Retina (tissue), 1 donor: ENCODE measurements at places on chromosomes 1 and 21.

DNA sequence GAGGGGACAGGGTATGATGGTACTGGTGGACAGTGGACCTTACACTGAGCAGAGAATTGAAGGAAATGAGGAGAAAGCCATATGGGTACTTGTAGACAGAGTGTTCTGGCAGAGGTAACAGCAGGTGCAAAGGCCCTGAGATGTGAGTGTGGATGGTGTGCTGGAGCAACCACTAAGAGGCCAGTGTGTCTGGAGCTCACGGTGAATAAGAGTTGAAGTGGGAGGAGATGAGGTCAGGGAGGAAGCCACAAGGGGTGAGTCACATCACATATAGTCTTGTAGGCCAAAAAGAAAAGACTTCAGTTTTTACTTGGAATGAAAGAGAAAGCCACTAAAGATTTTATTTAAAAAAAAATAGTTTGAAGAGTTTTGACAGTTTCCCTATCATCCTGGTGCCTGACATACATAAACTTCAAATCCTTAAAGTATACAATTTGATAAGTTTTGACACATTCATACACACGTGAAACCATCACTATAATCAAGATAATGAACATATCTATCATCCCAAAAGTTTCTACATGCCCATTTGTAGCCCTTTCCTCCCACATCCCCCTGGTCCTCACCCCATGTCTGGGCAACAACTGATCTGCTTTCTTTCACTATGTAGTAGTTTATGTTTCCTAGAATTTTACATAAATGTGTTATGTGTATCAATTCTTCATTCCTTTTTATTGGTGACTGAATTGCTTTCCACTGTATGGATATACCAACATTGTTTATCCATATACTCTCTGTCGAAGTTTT, 148.4 kb downstream of the GPATCH2 start:
- DNase-seq = no peak

GRCh38 chr1:9888886-9889285, 21.2 kb downstream of the CTNNBIP1 start:
- DNase-seq = no peak

- no peak for DNase-seq
Observed at GRCh38 chr1:175033953-175034352, 10.7 kb upstream of the MRPS14 start.

- DNase-seq = no peak
Observed at GRCh38 chr1:75587692-75588091, 23.2 kb downstream of the SLC44A5 start.

- no peak for DNase-seq
Observed at GRCh38 chr1:174044418-174045222, 22.5 kb upstream of the RC3H1 start.

DNA sequence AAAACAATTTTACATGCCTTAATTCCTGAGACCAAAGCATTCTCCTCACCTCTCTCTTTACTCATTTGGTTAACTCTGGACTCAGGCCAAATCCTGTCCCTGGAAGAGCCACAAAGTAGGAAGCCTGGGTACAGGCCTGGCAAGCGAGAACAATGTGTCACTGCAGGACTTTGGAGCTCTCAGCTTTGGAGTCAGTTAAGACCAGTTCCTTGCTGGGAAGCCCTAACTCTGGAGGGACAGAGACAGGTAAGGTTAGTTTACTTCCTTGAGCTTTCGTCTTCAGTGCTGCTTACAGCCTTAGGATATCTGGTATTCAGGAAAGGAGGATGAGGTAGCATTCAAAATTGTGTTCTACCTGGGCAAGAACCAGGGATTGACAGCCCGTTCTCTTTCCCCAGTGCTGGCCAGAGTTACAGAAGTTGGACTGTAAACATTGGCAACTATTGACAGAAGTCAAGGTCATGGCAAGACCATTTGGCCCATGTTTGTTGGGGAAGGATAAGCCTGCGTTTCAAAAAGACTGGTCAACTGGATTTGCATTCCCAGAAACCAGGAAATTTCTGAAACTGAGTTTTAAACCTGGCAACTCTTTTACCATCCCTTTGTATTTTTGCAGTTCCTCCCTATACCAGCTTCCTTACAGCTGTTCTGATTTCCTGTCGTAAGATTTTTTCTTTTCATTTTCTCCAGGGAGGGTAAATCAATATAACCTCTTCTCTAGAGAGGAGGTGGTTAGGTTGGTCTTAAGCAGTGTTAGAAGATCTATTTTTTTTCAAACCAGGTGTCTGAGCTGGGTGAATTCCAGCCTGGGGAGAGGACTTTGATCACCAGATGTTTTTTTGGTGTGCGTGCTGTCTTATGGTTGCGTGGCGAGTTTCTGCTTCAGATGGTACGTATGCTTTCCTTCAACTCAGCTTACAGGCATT, at the start of gene C4BPB:
C4BPB (plus strand) TSS at position 160 of the 926 bp plus-strand sequence; CDS start at position 832, 672 bp downstream.
- DNase-seq = no peak

GRCh38 chr1:62377043-62377562, 57.9 kb upstream of the KANK4 start:
- DNase-seq = no peak

DNA sequence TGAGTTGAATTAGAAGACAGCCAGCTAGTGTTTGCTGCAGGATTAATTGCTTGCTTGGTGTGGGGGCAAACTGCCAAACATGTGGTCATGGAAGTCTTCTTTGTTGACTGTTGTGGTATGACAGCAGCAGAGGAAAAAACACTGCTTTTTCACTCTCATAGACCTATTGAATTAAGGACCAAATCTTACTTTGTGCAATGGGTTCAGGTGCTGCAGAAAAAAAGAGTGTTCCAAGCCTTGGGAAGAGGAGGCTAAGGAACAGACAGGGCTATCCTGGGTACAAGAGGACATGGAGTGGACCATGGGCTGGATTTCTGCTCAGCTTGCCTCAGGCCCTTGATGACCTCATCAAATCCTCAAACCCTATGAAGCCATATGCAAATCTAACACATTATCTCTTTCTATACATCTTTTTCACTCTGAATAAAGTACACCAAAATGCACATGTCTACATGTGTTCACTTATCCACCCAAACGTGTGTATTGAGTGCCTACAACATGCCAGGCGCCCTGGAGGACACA, 61.5 kb downstream of the SIPA1L2 start:
- DNase-seq = no peak

- DNase-seq = peak; percentile 94
Observed at GRCh38 chr1:154961207-154962155, at the start of gene PYGO2. Gene PYGO2, minus strand, starts transcription at chr1:154961782. Its CDS starts 206 bp downstream, at chr1:154961576.

DNA sequence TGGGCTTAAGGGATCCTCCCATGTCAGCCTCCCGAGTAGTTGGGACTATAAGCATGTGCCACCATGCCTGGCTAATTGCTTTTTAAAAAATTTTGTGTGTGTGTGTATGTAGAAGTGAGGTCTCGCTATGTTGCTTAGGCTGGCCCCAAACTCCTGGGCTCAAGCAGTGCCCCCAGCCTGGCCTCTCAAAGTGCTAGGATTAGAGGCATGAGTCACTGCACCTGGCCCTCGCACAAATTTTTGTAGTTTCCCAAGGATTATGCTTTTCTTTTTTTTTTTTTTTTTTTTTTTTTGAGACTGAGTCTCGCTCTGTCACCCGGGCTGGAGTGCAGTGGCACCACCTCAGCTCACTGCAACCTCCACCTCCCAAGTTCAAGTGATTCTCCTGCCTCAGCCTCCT, 144.4 kb upstream of the HNRNPU start:
- DNase-seq = no peak

GRCh38 chr1:227885648-227886502, 61.9 kb downstream of the WNT9A start:
- DNase-seq = no peak

DNA sequence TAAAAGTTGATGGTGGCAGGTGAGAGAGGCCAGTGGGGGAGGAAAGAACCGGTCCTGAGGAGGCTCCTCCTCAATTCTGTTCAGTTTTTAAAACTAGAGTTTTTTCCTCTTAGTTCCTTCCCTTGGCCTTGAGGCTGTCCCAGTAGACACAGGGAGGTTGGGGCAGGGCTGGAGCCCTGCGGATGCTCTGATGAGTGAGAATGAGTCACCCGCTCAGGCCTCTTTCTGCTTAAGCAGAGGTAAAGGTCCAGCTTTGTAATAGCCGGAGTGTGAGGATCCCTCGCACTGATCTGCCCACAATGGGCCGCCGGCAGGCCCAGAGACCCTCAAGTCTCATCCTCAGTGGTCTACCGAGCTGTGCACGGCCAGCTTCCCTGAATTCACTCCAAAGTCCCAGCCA, 49.6 kb upstream of the IRF2BP2 start:
- no peak for DNase-seq

DNA sequence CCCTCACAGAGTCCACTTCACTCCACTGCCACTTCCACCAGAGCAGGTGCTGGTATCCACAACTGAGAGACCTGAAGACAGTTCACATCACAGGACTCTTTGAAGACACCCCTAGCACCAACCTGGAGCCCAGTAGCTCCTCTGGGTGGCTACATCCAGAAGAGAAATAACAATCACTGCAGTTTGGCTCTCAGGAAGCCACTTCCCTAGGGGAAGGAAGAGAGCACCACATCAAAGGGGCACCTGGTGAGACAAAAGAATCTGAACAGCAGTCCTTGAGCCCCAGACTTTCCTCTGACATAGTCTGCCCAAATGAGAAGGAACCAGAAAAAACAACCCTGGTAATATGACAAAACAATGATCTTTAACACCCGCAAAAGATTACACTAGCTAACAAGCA, 113.2 kb downstream of the TENT5C start:
- DNase-seq = no peak

- DNase-seq = no peak
Observed at GRCh38 chr1:240499012-240499411, 112.9 kb downstream of the GREM2 start.

- DNase-seq = no peak
Observed at GRCh38 chr1:42824481-42825035, 7.4 kb upstream of the SVBP start.

DNA sequence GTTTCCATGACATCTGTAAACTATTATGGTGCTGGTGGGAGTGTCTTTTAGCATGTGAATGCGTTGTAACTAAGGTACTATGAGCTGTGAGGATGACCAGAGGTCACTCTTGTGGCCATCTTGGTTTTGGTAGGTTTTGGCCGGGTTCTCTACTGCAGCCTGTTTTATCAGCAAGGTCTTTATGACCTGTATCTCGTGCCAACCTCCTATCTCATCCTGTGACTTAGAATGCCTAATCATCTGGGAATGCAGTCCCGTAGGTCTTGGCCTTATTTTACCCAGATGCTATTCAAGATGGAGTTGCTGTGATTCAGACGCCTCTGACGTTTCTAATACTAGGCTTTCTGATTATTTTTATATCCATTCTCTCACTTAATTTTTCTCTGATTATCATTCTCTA, 9.4 kb downstream of the NCAM2 start:
- no peak for DNase-seq

GRCh38 chr1:183043872-183044854, 20.9 kb downstream of the LAMC1 start:
- no peak for DNase-seq

- no peak for DNase-seq
Observed at GRCh38 chr1:91779548-91780021, 106.4 kb downstream of the TGFBR3 start.

DNA sequence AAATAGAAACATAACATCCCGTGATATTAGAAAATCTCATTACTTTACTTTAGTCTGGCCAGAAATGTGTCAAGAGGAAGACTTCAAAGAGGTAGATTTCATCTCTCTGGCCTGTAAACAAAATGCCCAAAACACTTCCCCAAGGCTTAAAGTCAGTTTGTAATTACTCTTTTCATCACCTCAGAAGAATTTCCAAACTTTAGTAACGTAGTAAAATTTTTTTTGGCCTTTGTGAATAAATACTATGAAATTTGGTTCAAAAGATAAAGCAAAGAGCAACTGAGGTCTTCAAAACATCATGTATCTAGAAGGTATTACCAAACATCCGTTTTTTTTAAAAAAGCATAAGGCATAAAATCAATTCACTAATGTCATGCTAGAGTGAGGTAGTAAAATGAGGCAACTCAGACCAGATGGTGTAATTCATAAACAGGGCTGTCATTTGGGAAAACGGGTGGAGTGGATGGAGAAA, 51.4 kb downstream of the LEPR start:
- no peak for DNase-seq

DNA sequence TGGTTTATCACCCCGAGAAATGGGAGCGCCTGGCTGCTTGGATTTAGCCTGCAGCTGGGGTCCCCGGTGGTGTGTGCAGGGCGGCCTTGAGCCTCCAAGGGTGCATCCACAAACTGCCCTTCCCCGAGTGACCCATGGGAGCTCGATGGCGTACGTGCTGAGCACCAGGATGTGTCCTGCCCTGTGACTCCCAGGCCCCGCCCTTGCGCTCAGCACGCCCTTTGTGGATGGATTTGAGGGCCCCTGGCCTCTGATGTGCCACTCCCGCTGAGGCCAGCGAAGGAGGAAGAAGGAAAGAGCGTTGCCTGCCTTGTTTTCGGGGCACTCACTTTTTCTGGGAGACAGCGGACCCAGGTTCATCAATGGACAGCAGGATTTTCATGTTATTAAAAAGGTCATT, 1.7 kb upstream of the TFF3 start:
- no peak for DNase-seq

DNA sequence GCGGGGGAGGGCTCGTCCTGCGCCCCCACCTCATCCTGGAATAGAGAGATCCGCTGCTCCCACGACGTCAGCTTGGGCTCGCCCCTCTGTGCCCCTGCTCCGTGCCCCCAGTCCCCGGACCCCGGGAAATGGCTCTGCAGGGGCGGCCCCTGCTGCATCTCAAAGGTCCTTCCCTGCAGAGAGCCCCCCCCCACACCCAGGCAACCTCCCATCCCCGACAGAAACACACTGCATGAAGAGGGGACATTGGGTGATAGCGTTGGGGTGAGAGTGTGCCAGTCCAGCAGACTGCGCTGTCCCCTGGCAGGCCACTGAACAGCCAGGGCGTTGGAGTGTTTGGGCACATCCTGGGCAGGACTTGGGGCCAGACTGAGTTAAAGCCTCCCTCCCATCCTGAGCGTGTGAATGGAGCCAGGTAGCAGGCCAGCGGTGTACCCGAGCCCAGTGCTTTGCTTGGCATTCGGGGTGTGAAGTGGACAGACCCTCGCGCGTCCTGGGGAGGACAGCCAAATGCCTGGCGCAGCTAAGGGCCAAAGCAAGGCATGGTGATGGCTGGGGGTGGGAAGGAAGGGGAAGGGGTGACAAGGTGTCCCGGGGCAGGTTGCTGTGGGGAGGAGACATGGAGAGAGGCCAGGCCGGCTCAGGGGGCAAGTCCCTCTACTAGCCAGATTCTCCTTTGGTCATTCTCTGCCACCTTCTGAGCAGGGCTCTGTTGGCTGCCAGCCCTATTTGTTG, 633 bp upstream of the ETNK2 start:
- peak; percentile 49 for DNase-seq

DNA sequence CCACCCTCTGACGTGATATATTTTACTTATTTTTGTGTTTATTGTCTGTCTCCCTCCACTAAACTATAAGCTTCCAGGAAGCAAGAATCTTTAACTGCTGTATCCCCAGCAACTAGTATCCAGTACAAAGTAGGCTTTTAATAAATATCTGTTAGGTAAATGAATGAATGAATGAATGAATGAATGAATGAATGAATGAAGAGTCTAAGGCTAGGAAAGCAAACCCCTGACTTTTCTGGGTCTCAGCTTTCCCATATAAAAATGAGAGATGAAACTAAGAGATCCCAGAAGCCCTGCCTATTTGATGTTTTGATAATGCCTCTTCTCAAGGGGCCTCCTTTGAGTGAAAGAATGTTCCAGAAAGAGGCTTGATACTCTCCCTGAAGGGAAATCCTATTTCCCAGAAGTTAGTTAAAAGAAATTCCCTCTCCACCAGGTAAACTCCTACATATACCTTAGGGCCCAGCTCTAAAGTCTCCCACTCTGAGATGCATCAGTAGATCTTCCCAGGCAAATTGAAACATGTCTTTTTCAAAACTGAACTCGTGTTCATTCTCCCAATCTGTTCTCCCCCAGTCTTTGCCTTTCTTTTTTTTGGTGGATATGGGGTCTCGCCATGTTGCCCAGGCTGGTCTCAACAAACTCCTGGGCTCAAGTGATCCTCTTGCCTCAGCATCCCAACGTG, 7.8 kb downstream of the TTC39A start:
- DNase-seq = no peak

- DNase-seq = peak; percentile 53
Observed at GRCh38 chr1:199151634-199152425, 513.0 kb downstream of the PTPRC start.
